Nephron progenitor cell (in vitro differentiated cells): ENCODE measurements at places on chromosomes 3 and 15.

DNA sequence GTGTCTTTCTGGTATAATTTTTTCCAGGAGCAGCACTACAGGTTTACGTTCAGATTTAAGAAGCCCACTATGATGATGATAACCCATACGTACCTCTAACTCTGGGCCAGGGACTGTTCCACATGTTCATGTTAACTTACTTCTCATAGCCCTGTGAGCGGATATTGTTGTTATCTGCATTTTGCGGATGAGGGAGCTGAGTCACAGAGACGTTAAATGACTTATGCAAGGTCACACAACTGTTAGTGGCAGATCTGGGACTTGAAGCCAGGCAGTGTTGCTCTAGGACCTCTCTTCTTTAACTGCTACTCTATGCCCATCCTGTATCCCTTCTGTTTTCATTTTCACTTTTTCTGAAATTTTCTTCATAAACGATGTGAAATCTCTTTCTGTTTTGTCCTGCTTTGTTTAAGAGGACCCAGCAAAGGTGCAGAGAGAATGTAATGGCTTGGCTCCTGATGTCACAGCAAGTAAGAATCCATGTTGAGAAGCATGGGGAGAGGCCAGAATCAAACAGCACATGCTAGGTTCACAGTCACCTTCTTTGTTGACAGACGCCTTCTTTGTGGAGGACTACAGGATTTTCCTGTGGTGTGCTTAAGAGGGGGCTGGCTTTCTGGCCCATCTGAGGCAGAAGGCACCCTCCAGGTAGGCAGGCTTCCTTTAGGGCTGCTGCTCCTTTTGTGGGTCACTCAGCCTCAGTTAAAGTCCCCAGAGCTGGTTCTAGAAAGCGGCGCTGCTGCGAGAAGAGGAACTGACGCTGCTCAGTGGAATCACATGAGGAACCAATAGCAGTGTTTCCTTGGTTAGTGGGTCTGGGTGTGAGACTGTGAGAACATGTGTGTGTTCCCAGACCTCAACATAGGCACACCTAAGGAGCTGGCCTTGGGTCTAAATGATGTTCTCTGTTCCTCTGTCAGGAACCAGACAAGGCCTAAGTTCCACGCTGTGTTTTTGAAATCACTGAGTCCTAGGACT, 121.6 kb downstream of the TMEM108 start:
- no peak for DNase-seq

- DNase-seq: no peak
Observed at GRCh38 chr3:11211531-11212298, 57.4 kb downstream of the HRH1 start.

GRCh38 chr3:194315965-194316361, 35.2 kb downstream of the CPN2 start:
- DNase-seq: no peak

DNA sequence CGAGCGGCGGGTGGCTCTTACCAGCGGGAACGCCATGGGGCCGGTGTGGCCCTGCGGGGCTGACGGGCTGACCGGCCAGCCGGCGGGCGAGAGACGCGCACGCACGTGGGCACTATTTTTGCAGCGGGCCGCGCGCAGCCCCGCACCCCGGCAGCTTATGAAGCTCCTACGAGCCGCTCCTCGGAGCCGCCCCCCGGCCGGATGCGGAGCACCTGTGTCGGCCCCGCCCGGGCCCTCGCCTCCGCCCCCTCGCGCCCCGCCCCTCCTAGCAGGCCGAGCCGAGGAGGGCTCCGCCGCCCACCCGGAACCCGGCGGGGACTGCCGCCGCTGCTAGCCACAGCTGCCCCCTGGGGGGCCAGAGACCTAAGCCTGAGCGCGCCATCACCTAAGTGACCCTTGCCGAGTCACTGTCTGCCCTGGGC, 683 bp upstream of the CPEB1 start:
- peak; percentile 65 for DNase-seq

DNA sequence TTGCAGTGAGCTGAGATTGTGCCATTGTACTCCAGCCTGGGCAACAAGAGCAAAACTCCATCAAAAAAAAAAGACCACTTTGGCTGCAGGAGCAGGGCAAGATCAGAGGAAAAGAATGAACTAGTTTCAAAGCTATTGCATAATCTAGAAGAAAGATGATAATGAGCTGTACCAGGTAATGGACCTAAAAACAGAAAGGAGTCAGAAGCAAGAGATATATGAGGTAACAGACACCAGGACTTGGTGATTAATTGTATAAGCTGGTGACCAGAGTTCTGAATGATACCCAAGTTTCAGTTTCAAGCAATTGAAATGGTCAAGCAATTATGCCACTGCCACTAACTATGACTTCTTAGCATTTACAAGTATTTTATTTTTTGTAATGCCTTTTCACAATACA, 2.9 kb downstream of the POLQ start:
- no peak for DNase-seq

DNA sequence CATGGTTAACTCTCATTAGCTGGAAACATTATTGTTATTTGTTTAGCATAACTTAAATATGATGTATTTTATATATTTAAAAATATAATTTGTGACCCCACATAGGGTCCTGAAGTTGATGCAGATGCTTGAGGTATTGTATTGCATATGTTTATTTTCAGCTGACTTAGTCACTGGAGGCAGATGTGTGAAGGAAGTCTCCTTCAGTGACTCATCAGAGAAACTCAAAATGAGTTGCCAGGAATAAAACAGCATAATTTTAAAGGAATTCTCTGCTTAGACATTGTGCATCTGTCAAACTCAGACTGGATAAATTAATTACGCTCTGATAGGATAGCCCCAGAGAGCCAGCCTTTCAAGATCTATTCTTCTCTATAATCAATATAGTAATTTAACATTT, 7.9 kb upstream of the OR4F6 start:
- DNase-seq: no peak

DNA sequence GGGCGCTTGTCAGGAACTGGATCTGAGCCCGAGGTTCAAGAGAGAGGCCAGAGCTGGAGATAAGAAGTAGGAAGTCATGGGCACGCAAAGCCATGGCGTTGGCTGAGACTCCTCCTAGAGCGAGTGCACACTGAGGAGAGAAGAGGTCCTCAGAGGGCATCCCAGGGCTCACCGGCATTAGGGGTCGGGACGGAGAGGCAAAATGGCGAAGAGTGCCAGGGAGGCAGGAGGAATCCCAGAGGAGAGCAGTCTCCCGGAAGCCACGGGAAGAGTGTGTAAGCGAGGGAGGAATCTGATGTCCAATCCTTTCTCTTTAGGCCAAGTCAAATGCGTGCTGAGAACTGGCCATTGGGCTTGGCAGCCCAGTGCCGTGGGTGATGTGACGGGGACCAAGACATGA, 24.0 kb downstream of the EFCC1 start:
- no peak for DNase-seq

GRCh38 chr3:106860182-106860581, 517.1 kb upstream of the CCDC54 start:
- DNase-seq: no peak

DNA sequence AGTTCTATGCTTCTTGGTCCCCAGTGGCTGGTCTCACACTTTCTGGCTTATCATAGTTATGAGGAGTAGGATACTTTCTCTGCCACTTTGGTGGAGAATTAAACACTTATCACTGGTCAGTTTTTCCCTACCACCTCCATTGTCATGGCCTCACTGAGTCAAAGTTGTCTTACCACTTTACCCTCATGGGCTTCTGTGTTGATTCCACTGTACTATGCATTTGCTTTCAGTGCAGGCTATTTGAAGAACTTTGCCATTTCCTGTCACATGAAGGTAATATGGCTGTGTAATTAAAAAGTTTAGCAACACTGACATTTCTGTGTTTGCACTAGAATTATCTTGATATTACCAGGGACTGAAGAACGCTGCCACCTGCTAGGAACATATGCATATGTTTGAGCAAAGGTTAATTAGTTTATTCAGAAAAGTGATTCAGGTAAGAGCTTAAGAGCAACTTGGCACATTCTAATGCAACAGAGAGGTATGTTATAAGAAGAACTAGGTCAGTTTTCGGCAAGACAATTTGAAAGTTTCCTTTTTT, 377.3 kb downstream of the PDCD6IP start:
- DNase-seq: no peak

DNA sequence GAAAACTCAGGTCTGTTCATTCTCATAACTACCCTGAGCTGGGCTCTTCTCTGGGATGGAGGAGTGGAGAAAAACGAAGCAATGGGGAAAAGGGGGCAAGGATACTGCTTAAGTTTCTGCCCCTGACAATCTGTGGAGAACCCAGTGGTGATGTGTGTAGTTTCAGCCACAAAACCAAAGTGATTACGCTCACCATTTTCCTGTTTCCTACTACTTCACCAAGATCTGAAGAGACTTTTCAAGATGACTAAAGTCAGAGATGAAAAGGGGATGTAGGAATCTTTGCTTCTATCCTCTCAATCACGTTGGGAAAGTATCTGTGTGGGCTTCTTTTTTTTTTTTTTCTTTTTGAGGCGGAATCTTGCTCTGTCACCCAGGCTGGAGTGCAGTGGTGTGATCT, 8.3 kb upstream of the UBE2E1 start:
- no peak for DNase-seq

DNA sequence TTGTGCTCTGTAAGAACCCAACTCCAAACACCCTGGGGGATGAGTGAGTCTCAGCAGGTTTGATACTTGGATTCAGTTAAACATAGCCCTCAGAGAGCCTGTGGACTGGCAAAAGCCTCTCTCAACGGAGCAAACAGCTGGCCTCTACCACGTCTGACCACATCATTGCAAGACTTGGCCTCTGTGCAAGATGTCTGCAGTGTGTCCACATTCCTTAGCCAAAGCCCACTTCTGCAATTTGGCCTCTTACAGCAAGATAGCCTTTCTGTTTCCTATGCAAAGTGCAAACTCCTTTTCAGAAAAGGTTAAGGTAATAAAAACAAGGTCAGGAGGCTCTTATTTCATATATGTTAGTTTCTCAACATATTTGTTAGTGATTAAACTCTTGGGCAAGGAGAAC, 27.9 kb downstream of the FBN1 start:
- DNase-seq: no peak

DNA sequence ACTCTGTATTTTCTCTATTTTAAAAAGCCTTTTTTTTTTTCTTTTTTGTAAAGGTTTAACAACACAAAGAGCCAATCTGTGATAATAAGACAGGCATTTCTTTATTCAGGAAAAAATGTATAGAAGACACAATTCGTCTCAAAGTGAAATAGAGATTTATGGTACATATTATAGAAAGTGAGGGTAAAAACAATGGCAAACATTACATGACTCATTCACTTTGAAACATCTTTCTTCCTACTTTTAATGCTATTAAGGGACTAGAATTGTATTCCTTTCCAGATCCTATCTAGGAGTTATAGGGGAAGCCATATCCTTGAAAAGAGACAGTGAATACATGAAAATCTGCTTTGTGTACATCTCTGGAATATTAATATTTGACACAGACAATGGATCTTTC, 137.1 kb upstream of the MCTP2 start:
- DNase-seq: no peak

- DNase-seq: no peak
Observed at GRCh38 chr3:191336833-191337232, 6.5 kb upstream of the UTS2B start.

DNA sequence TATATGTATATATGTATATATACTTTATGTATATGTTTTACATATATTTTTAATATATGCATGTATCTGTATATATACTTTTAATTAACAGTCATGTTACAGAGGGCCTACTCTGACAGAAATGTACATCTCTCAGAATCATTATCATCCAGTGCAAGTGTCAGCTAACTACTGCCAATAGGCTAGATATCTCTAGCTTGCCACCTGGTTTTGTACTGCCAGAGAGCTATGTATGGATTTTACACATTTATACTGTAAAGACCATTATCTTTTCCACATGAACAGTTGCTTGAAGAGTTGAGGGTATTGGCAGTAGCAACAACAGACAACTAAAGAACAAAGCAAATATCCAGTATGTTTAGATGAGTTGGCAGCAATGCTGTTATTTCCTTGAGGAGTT, 99.7 kb upstream of the VGLL3 start:
- no peak for DNase-seq

DNA sequence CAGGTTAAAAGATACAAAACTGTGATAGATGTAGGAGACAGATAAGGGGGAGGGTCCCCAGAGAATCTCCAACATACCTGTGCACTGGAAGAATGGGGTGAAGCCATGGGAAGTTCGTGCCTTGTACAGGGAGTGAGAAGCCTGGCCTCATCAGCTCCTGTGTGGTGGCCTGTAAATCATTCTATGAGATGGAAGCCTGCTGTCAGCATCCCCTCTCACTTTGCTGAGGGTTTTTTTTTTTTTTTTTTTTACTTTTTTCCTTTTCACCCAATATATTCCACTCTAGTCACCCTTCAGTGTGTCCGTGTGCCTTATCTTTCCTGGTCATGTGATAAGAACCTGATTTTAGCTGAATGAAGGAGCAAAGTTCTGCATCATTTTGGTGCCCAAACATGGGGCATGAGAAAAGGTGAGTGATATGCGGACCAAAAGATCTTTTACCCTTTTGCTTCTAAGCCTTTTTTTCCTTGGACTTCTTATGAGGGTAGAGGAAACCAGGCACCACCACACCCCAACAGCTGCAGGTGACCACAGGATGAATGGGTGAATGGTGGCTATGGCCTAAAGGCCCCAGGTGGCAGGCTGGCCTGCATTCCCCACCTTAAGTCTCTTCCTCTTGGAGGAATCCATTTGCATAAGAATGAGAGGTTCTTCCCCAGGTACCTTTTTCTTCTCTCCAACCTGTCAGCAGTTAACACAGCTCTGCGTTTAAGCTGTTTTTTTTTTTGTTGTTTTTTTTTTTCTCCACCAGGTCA, 1345.0 kb downstream of the NSUN3 start:
- no peak for DNase-seq

DNA sequence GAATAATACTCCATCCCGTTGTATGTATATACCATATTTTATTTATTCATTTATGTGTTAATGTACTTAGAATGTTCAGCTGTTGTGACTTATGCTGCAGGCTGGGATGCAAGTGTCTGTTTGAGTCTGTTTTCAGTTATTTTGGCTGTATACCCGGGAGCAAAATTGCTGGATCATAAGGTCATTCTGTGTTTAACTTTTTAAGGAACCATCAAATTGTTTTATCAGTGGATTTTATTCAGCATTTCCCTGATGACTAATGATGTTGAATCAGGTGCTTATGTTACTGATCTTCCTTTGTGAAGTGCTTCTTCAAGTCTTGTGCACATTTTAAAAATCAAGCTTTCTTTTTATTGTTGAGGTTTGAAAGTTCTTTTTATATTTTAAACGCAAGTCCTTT, 118.1 kb downstream of the SLC25A26 start:
- DNase-seq: no peak

GRCh38 chr3:68860916-68861315, 71.4 kb downstream of the TAFA4 start:
- DNase-seq: no peak

- no peak for DNase-seq
Observed at GRCh38 chr3:17678116-17678741, 64.2 kb downstream of the TBC1D5 start.

DNA sequence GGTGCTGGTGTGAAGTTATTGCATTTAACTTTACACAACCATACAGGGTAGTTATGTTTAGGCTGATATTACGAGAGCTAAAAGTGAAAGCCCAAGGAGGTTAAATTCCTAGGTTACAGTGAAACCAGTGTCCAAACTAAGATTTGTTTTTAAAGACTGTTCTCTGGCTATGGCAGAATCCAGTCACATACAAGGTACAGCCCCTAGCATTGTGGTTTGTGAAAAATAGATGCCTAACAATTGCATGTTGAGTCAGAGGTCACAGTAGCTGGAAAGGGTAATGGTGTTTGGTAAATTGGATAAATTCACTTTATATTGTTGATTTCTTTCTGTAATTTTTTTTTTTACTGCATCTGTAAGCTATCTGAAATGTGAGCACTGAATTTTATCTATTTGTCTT, 614.6 kb upstream of the TBL1XR1 start:
- no peak for DNase-seq

- no peak for DNase-seq
Observed at GRCh38 chr3:128415200-128415772, 51.4 kb downstream of the DNAJB8 start.

GRCh38 chr3:82382831-82383230, 621.4 kb upstream of the GBE1 start:
- DNase-seq: no peak
